ENCODE measurements at places on chromosomes 3 and 15.

DNA sequence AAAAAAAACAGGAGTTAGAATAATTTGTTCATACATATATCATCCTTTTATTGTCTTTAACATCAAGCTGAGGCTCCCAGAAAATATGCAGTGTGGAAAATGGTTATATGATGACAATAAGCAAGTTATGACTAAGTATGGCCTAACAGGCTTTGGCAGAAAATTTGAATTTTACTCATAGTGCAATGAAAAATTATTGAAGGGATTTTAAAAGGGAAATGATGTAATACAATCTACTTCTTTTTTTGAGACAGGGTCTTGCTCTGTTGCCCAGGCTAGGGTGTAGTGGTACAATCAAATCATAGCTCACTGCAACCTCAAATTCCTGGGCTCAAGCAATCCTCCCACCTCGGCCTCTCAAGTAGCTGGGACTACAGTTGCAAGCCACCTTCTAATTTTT, 78.7 kb downstream of the FAIM start:
- no peak for DNase-seq

DNA sequence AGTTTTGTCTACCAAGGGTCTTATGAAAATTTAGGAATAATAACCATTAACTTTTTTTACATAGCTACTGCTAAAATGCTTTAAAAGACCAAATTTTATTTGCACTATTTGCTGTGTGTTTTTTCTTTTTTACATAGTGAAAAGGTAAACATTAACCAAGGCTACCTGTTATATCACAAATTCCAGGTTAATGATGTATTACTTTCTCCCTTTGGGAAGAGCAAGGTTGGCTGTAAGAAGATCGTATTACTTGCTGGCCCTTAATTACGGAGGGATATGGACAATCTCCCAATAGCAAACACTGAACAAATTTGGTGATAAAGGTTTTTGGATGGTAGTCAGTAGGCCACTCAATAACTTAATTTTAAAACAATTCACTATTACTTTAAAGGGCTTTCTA, 22.4 kb downstream of the LRRC58 start:
- no peak for DNase-seq

DNA sequence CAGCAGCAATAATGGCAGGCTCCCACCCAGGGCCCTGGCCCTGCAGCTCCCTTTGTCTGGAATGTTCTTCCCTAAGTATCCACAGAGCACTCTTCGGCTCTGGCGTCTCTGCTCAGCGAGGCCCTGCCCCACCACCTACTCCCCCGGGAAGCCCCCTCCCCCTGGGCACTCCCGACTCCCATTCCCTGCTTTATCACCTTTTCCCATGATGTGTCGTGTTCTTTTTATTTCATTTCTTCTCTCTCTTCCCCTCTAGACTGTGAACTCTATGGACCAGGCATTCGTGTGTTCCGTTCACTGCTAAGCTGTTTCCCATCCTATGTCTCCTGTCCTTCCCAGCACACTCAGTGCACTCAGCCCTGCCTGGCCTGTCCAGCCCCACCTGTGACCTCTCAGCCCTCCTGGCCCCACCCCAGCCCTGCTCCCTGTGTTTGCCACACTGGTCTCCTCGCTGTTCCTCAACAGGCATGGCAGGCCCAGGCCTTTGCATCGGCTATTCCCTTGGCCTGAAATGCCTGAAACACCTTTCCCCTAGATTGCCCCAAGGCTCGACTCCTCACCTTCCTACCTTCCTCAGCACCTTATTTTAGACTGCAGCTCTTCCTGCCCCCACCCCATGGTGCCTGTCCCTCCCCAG, 107.4 kb downstream of the TPRA1 start:
- DNase-seq: no peak

- DNase-seq: no peak
These were observed 27.6 kb downstream of the SORD start for GRCh38 chr15:45050587-45050986.

DNA sequence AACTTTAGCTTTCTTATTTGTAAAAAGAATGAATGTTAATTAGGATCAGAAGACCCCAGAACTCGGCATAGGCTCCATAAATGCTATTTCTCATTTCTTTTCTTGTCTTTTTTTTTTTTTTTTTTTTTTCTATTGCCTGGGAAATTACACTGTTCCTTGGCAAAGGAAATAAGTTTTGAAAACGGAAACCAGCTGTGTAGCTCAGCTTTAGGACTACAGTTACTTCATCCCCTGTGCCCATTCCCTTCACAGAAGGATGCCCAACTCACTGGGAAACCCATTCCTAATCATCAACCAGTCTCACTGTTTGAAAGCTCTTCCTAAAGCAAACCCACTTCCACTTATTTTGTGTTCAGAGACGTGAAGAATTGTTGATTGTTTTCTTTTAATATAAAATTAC, 254.0 kb upstream of the IL12A start:
- DNase-seq: no peak

GRCh38 chr15:31305375-31305774, 21.3 kb upstream of the KLF13 start:
- DNase-seq: no peak

DNA sequence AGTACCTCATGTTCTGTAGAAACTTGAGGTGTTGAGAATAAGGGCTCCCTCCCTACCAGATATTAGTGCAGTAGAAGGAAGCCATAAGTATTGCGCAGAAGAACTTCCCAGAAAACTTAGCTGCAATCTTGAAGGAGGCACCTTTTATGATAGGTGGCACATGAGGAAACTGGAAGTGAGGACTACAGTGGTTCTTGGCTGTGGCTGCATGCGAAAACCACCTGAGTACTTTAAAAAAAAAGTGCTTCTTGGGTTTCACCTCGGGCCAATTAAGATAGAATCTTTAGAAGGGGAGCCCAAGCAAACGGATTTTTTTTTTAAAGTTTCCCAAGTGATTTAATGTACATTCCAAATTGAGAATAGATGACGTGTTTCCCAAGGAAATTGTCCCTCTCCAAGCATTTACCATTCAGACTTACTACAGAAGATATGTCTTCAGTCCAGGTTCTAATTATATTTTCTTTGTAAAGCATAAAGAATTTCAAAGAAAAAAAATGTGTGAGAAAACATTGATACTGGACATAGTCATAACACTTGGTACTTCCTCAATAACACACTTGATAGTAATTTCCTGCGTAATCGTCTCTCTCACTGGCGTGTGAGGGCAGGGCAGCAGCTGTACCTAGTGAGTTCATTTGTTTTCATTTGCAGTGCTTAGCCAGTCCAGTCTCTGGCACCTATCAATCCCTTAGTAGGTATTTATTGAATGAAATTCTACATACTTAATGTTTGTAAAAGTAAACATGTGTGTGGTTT, 12.3 kb upstream of the NR1I2 start:
- no peak for DNase-seq

DNA sequence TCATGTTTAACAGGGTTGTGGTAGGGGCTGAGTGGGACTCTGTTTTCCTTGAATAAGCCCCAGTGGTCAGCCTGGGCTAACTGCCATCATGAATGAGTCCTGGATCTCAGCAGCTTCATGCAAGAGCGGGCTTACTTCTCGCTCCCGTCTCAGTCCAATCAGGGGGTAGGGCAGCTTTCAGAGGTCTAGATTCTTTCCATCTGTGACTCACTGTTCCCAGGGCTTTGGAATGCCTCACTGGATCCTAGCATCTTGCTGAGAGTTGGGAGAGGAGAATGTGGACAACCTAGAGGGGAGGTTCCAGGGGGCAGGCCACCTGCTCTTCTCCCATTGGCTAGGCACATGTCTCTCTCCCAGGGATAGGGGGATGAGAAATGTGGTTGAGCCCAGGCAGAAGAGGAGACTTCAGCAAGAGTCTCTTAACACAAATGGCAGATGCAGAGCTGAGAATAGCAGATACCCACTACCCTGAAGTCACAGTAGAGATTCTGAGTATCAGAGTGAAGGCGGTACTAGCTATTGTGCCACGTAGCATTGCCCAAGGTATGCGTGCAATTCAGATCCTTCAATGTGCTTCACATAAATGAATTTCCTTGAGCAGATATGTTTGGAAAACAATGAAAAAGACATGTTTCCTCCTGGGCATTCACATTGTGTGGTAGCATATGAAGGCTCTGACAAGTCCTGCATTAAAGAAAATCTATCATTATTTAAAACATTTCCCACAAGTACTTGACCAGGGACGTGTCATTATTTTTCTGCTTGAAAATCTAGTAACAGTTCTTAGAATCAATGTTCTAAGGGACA, 257.7 kb upstream of the PROK2 start:
- peak; percentile 73 for DNase-seq

GRCh38 chr3:107524326-107524840, 1.6 kb downstream of the BBX start:
- no peak for DNase-seq

DNA sequence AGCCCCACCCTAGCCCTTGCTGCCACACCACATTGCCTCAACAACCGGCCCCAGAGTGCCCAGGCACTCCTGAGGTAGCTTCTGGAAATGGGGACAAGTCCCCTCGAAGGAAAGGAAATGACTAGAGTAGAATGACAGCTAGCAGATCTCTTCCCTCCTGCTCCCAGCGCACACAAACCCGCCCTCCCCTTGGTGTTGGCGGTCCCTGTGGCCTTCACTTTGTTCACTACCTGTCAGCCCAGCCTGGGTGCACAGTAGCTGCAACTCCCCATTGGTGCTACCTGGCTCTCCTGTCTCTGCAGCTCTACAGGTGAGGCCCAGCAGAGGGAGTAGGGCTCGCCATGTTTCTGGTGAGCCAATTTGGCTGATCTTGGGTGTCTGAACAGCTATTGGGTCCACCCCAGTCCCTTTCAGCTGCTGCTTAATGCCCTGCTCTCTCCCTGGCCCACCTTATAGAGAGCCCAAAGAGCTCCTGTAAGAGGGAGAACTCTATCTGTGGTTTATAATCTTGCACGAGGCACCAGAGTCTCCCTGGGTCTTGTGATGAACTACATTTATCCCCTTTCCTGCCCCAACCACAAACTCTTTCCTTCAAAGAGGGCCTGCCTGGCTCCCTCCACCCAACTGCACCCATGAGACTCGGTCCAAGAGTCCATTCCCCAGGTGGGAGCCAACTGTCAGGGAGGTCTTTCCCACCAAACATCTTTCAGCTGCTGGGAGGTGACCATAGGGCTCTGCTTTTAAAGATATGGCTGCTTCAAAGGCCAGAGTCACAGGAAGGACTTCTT, 39.1 kb downstream of the MESD start:
- no peak for DNase-seq

GRCh38 chr3:29144361-29144760, 136.5 kb upstream of the RBMS3 start:
- DNase-seq: no peak

GRCh38 chr3:139940622-139941021, 5.6 kb downstream of the CLSTN2 start:
- DNase-seq: no peak

GRCh38 chr3:29370476-29371420, 89.9 kb downstream of the RBMS3 start:
- DNase-seq: no peak

DNA sequence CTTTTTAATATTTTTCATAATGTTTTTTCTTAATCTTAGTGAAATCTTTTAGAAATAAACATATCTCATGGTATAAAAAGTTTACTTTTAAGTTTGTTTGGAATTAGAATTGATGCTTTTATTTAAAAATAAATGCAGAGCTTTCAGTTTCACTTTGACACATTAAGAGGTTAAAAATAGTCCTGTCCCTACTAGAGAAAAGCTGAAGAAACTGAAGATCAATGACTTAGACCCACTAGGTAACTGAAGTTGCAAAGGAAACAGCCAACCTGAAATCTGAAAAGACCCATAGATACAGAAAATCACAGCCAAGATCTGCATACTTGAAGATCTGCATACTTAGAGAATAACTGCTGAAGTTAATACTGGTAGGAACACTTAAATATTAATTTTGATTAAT, 237.6 kb downstream of the RAP2B start:
- DNase-seq: no peak

- DNase-seq: peak; percentile 45
These were observed 12.6 kb downstream of the FAM107A start for GRCh38 chr3:58564456-58565160.

DNA sequence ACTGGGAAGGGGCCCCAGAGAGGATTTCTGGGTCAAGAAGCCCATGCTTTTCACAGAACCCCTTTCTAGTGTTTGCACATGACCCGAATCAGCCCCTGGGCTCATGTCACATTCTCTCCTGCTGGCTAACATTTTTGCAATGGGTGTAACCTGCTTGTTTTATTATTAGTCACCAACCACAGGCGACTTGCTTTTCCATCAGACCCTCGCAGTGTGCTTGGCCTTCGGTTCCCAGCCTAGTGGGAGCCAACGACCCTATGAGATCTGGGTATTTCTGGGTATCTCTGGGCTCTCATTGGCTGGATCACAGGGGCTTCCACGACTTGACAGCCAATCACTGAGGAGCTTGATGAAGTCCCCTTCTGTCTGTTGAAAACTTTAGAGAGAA, 11.0 kb upstream of the FBLN2 start:
- peak; percentile 80 for DNase-seq

- no peak for DNase-seq
These were observed 7.9 kb upstream of the ATP2B2 start for GRCh38 chr3:10513306-10513705.

GRCh38 chr3:57893668-57894067, 114.6 kb upstream of the FLNB start:
- DNase-seq: no peak

DNA sequence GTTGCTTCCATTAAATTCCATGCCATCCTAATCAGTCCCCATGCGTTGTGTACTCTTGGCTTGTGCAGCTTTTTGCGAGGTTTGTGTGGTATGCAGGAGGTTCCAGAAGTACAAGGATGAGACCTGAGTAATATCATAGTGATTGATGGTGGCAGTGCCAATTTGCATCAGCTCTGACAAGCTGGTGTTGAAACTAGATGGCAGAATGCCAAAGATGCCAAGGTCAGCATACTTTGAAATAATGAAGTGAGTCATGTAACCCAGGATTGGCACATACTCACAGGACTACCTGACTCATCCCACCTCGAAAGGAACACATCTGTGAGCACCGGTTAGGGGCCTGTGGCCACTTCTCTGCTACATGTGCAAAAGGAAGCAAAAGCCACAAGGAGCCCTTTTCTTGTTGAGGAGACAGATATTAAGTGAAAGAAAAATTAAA, 14.3 kb downstream of the KAT2B start:
- no peak for DNase-seq

Measured in fibroblast of skin of left biceps (primary cell).